Stimulated activated CD8-positive, alpha-beta memory T cell treated with anti-CD3 and anti-CD28 coated beads, Interleukin-7, amount 100 ng/mL, for 1 hour (primary cell): ENCODE measurements at places on chromosomes 1 and 21.

DNA sequence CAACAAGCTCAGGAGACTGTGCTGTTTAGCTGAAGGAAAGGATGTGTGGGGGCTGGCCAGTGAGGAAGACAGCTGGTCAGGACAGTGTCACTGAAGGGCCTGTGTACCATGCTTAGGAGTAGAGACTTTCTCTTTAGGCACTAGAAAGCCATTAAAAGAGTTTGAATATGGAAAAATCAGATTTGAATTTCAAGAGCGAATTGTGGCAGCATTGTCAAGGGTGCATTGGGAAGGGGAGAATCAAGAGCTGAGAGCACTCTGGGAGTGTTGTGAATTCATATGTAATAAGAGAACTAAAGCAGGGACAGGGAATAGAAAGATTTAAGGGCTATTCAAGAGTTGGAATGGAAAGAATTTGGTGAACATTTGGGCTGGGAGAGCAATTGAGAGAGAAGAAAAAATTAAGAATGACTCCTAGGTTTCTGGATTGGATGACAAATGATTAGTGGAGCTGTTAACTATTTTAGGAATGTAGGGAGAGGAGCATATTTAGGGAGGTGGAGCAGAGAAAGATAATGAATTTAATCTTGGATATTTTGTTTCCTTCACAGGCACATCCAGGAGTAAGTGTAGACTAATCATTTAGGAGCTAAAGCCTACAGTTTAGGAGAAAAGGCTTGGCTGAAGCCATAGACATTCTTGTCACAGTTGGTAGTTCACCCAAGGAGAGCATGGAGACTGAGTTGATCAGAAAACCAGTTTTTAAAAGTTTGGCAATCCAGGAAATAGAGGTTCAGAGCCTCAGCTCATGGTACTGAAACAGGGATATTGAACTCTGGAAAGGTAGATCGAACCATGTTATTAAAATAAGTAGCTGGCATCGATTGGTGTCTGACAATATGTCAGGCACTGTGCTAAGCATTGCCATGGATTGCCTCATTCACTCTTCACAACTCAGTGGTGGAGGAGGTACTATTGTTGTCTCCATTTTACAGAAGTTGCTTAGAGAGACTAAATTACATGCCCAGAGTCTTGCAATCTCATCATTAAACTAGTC, 23.1 kb upstream of the TOR3A start:
- no peak for DNase-seq

DNA sequence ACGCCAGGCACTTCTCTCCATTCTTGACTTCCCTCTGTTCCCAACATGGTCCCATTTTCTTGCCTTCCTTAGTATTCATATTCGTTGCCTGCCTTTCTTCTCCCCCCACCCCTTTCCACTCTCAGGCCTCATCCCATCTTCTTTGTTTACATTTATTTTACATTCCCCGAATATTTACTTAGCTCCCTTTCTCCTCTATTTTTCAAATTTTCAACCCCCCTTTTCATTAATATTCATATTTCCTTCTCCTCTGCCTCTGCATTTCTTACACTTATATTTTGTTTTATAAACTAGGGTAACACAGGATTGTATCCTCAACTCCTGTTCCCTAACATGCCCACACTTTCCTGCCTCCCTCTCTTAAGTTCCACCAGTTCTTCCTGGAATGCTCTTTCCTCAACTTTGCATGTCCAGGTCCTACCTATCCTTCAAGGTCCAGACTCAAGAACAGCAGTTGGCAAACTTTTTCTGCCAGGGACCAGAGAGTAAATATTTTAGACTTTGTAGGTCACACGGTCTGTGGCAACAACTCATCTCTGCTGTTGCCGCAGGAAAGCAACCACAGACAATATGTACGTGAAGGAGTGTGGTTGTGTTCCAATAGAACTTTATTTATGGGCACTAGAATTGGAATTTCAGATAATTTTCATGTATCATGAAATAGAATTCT, 29.8 kb upstream of the A3GALT2 start:
- no peak for DNase-seq

DNA sequence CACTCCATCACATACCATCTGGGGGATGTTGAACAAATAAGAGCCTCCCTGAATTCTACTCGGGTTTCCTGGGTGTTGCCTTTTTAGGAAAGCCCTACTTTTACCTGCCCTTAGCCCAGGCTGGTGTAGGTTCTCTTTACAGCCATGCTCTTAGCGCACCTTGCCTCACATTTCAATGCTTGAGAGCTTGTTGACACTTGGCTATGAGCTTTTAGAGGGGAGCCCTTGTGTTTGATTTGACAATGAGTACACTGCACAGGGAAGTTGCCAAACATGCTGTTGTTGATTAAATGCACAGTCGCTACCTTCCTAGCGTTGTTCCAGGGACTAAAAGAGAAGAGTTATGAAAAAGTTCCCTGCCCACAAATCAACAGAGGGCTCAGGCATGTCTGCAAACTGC, 103.8 kb downstream of the TRABD2B start:
- no peak for DNase-seq

GRCh38 chr21:44837537-44837936, 19.7 kb upstream of the SUMO3 start:
- DNase-seq: no peak

DNA sequence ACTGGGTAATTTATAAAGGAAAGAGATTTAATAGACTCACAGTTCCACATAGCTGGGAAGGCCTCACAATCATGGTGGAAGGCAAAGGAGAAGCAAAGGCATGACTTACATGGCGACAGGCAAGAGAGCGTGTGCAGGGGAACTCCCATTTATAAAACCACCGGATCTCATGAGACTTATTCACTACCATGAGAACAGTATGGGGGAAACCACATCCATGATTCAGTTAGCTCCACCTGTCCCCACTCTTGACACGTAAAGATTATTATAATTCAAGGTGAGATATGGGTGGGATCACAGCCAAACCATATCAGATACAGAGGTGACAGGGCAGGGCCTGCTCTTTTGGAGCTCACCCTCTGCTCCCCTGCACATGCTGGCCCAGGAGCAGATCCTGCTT, 31.4 kb upstream of the TMEM61 start:
- no peak for DNase-seq

GRCh38 chr1:93681101-93681988, at the start of gene BCAR3:
TSS of gene BCAR3 (minus strand) at chr1:93681837. CDS start at chr1:93674930, 6,907 bp downstream.
- DNase-seq: no peak

DNA sequence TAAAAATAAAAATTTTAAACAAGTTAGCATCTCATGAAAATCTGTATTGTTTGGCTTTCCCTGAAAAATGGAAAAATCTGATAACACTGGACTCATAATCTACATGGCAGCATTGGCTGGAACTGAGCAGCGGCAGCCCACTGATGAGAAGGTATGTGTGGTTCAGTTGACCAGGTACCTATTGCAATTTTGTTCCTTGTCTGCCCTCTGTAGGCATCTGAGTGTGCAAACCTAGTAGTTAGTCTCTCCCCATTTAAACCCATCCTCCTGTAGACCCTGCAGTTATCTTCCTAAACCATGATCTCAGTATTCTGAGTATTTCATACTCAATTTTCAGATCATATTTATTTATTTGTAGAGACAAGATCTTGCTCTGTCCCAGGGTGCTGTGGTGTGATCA, 59.4 kb upstream of the SERBP1 start:
- DNase-seq: no peak
